ENCODE measurements at places on chromosomes 6 and 20.

- DNase-seq, result no peak
Measured at GRCh38 chr6:100453701-100454521, 10.8 kb downstream of the SIM1 start.

- DNase-seq, result no peak
Measured at GRCh38 chr20:24786646-24787045, 162.4 kb upstream of the CST7 start.

GRCh38 chr6:17705428-17705777 lies 1.3 kb downstream of the NUP153 start:
- no peak for DNase-seq

- no peak for DNase-seq
Measured at GRCh38 chr6:66553441-66553840, 846.4 kb upstream of the EYS start.

GRCh38 chr20:57308451-57309271 lies 20.9 kb upstream of the SPO11 start:
- DNase-seq, result no peak

DNA sequence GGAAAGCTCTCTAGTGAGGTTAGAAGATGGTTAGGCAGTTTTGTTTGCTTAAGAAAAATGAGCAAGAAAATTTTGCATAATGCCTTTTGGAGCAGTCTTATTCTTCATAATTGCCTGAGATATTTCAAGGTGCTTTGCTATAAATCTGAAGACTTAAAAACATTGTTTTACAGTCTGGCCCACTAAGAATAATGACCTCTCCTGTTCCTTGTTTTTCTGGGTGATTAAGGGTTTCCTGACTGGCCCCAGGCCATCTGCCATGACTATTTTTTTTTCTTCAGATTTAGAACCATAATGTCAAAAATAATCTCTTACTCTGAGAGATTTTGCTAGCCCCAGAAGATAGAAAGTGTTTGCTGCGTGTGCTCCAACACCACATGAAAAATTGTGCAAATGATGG lies 72.3 kb upstream of the CENPW start:
- no peak for DNase-seq

GRCh38 chr6:62612471-62612870 lies 326.4 kb upstream of the KHDRBS2 start:
- no peak for DNase-seq

DNA sequence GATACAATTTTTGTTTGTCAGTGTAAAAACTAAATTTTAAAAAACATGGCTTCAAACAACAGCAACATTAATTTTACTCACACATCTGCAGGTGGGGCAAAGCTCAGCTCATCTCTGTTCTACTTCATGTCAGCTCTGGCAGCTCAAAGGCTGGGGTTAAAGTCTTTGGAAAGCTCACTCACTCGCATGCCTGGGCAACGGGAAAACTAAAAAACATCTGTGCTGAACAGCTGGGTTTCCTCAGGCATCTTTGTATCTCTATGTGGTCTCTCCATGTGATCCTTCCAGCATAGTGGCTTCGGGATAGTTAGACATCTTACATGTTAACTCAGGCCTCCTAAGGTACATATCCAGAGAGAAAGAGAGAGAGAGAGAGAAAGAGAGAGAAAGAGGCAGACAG lies 499.6 kb downstream of the RFPL4B start:
- DNase-seq, result no peak

DNA sequence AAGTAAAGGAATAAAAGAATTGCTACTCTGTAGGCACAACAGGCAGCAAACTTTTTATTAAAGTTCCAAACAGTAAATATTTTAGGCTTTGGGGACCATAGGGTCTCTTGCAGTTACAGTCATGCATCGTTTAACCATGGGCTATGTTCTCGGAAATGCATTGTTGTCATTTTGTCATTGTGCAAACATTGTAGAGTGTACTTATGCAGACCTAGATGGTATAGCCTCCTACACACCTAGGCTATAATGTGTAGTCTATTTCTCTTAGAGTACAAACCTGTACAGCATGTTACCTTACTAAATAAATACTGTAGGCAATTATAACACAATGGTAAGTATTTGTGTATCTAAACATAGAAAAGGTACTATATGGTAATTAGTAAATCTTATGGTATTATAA lies 54.7 kb downstream of the CDS2 start:
- DNase-seq, result no peak

- no peak for DNase-seq
Measured at GRCh38 chr6:56580271-56580670, 62.4 kb downstream of the DST start.

GRCh38 chr6:92380803-92381601 lies 1038.4 kb downstream of the EPHA7 start:
- no peak for DNase-seq

GRCh38 chr6:80217794-80218193 lies 111.3 kb downstream of the BCKDHB start:
- no peak for DNase-seq

- no peak for DNase-seq
Measured at GRCh38 chr6:27136077-27136644, 111.3 kb upstream of the PRSS16 start.

DNA sequence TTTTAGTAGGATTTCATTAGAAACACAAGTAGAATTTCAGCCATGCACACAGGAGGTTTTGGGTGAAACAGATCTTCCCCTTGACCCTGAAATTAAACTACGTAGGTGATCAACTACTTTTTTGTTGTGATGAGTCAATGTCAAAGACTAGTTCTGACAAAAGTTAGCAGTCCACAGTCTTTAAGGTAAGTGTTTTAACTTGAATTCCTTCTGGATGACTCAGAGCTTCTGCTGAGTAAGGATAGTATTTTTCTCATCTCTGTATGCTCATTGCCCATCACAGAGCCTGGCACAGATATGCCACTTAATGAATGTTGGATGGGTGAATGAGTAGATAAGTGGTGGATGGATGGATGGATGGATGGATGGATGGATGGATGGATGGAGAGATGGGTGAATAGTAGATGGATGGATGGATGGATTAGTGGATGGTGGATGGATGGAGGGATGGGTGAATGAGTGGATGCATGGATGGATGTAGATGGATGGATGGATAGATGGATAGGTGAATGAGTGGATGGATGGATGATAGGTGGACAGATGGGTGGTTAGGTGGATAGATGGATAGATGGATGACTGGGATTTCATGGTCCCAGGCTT lies 165.3 kb downstream of the ZMYND8 start:
- DNase-seq, result no peak

DNA sequence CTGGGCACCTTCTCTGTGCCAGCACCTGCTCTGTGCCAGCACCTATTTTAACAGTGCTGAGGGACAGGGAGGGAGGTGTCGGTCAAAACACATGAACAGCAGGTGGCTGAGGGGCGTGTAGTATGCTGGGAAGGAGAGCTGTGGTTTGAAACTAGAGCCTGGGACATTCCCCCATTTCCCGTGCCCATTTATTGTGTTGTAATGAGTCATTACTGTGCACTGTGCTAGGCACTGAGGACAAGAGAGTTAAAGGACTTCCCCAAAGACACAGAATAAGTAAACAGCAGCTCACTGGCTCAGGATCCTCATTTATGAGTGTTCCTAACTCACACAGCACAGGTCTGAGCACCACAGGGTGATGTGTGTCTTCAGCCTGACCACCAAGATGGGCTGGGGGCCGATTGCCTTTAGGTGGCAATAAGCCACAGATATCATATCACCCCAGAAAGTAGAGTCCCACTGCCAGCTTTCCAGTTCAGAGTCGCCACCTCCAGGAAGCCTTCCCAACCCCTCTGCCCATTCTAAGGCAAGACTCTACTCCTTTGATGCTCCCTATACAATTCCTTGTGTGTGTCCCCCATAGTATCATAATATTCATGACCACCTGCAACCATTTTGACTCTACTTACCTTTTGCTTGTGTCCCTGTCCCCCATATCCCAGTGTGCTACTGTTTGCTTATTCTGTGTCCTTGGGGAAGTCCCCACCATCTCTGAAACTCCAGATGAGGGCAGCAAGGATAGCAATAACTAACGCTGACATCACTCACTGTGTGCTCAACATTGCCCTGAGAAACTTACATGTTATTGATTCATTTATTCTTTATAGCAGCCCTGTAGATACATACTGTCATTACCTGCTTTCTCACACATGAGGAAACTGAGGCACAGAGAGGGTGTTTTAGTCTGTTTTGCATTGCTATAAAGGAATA lies 87.3 kb downstream of the TOX2 start:
- DNase-seq, result no peak

DNA sequence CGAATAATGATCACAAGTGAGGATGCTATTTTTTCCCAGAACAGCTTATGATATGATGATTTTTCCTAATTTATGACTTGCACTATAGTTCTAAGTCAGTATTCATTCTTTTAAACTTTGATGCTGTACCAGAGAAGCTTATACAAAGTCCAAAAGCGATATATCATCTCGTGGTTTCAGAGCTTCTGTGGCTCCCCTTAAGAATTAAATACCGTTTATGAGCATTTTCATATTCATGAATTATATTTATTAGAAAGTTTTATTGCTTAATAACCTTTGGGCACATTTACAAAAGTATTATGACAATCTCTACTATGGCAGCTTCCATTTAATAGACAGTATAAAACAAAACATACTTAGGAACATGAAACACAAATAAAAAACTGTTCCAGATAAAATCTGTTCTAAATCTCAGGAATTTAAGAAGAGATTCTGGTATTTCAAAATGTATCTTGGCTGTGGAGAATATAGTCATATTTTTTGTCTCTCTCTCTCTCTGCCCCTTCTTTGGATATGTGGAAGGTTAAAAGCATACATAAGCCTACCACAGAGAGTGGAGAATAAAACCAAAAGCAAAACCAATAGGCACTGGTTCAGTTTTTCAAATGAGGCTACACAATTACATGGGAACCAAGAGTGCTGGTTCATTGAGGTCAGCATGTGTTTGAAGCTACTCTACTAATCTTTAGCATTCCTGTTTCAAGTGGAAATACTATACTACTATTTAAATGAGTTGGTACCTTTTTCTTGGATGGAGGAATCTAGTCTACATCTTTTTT lies 884.5 kb upstream of the GJE1 start:
- no peak for DNase-seq

DNA sequence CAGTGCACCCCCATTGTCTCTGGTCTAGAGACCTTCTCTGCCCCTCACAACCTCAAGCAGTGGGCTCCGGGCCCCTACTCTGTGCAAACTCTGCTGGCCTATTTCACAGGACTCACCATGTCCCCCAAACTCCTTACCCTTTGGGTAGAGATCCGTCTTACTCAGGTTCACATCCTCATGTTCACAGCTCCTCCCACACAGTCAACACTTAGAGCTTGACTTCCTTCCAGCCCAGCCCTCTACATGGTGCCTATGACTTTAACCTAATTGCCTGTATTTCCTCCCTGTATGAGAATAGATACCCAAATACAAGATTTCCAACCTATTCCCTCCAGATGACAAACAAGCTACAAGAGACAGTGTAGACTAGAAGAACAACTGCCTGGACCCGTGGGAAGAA lies 528.6 kb upstream of the JARID2 start:
- no peak for DNase-seq

DNA sequence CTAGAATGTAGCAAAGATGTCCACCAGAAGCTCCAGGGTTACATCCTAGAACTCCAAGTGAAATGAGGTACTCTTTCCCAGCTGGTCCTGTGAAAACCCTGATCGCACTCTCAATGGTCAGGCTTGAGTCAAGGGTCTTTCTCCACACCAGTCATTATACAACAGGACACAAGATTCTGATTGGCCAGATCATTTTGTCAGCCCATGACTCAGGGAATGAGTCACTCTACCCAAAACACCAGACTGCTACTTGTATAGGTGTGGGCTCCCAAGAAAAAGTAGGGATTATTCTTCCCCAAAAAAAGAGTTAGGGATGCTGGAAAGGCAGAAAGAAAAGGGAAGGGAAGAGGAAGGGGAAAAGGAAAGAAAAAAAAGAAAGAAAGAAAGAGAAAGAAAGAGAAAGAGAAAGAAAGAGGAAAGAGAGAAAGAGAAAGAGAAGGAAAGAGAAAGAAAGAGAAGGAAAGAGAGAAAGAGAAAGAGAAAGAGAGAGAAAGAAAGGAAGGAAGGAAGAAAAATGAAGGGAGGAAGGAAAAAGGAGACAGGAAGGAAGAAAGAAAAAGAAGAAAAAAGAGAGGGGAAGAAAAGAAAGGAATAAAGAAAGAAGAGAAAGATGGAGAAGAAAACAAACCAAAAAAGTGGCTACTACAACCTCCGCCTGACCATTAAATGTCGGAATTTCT lies 30.5 kb downstream of the ANKEF1 start:
- DNase-seq, result no peak

DNA sequence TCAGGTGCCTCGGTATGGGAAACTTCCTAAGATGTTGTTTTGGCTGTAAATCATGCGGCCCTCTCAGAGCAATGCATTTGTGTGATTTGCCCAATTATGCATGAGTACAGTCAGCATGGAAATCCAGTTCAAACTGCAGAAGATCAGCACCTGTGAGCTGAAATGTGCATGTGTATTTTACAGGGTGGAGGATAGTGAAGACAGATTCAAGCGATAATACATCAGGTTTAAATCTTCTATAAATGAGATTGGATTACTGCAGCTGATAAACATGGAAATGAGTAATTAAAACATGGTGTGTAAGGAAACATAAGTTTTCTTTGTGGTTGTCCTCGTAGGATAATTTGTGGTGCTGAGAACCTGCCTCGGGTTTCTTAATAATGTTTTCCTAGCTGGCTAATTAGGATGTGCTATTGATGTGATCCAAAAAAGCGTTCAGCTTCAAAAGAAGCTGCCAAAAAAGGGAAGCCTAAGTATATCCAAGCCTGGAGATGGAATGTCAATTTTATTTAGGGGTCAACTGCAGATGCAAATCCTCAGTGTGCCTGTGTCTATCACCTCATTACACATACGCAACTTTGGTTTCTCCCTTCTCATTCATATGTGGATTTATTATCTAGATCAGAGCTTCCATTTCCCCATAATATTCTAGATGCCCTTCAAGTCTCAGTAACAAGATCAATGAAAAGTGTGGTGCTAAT lies 117.1 kb upstream of the CCDC28A start:
- no peak for DNase-seq

GRCh38 chr6:77715588-77715987 lies 62.7 kb downstream of the MEI4 start:
- no peak for DNase-seq

- no peak for DNase-seq
Measured at GRCh38 chr6:87182940-87183339, 27.6 kb downstream of the ZNF292 start.

DNA sequence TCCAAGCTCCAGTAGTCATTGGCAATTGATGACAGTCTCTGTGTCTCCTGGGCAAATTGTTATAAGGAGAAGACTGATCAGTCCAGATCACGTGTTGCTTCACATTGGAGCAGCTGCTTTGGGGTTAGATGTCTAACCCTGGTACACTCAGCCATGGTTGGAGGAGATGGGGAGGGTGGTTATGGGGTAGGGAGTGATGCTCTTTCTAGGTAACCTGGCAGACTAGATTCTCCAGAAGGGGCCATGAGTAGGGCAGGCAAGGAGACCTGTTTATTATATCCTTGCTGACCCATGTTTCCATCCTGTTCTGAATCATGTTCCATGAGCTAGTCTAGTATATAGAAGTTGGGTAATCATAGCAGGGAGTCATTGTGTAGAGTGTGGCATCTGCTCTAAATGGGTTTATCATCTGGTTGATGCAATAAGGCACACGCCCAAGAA lies 50.8 kb upstream of the BACH2 start:
- DNase-seq, result no peak

Measured in activated CD4-positive, alpha-beta T cell treated with anti-CD3 and anti-CD28 coated beads for 24 hours (primary cell).